ENCODE measurements at places on chromosomes 2 and 18. TPM values are rescaled to one million over a fixed set of nuclear protein-coding genes. Genes with fewer than 3 reads are reported as not detected.

DNA sequence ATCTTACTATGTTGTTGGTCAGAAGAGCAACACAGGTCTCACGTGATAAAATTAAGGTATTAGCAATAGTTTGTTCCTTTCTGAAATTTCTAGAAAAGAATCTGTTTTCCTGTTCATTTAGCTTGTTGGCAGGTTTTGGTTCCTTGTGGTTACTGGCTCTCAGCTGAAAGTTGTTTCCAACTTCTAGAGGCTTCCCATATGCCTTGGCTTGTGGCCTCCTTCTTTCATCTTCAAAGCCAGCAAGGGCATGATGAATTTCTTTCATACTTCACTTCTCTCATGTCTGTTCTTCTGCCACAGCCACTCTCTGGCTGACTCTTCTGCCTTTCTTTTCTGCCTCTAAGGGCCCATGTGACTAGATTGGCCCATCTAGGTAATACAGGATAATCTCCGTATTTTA, 193.7 kb downstream of the TRIB2 start:
- no peak for DNase-seq
- no peak overlapping the region for H3K27ac ChIP-seq
- no peaks in the 10 kb centered on the region for H3K27me3 ChIP-seq
- no peak overlapping the region for H3K4me3 ChIP-seq
- no peaks in the 10 kb centered on the region for H3K36me3 ChIP-seq
- H3K4me1 ChIP-seq = no peaks in the 10 kb centered on the region

DNA sequence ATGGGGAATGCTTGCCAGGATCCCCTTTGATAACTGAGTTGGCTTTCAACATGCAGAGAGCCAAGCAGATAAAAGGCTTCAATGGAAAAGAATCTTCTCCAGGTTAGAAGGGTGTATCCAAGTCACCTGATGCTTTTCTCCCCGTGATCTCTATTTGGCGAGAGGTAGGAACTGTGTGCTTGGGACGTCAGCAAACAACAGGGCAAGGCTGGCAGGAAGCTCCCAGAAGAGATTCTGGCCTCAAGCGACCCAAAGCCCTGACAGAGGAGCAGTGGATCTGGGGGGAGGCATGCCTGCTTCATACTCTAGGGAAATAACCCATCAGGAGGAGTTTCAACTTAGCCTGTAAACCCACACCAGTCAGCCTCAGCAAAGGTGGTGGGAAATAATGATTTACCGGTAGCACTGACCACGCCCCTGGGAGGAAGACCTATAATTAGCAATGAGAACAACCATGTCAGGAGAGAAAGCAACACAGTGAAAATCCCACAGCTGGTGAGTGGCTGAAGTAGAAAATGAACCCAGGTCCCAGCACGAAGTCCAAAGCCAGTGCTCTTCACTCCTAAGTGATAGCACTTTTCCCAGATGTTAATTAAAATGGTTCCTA, 76.3 kb upstream of the SEC11C start:
- no peaks in the 10 kb centered on the region for H3K36me3 ChIP-seq
- no peak overlapping the region for H3K4me3 ChIP-seq
- H3K27ac ChIP-seq = no peak overlapping the region
- H3K4me1 ChIP-seq = no peaks in the 10 kb centered on the region
- no peak for DNase-seq

- H3K4me3 ChIP-seq = no peak overlapping the region
- no peak for DNase-seq
- peaks cover 100% of the 10 kb centered on the region for H3K27me3 ChIP-seq
- H3K36me3 ChIP-seq = no peaks in the 10 kb centered on the region
Observed at GRCh38 chr2:161427664-161428587, 11.8 kb downstream of the TBR1 start.

DNA sequence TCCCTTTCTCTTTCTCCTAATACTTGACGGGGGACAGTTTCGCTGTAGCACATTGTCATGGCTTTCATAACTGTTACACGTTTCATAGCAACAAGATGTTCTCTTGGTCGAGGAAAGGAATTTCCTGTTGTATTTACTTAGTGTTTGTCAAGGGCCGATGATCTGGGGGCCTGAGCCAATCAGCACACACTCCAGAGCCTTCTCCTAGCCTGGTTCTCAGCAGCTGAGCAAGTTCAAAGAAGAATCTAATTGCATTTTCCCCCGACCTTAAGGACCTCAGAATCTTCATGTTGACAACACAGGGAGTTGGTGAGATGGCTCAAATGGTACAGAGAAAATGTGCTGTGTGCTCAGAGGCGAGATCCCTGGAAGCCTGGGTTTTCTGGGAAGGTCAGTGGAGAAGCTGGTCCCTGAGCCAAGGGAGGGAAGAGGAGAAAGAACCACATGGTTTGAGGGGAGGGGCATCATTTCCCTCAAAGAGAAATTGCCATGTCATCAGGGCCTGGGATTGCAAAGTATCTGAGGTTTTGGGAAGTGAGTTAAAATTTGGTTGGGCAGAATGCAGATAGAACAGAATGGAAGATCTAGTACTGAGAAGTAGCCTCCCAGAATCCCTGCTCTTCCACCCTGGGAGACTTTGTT, 76.9 kb upstream of the AGAP1 start:
- no peaks in the 10 kb centered on the region for H3K27me3 ChIP-seq
- no peaks in the 10 kb centered on the region for H3K36me3 ChIP-seq
- no peak overlapping the region for H3K4me3 ChIP-seq
- no peaks in the 10 kb centered on the region for H3K4me1 ChIP-seq
- peak overlapping the region; percentile 24 for H3K27ac ChIP-seq
- peak; percentile 71 for DNase-seq

DNA sequence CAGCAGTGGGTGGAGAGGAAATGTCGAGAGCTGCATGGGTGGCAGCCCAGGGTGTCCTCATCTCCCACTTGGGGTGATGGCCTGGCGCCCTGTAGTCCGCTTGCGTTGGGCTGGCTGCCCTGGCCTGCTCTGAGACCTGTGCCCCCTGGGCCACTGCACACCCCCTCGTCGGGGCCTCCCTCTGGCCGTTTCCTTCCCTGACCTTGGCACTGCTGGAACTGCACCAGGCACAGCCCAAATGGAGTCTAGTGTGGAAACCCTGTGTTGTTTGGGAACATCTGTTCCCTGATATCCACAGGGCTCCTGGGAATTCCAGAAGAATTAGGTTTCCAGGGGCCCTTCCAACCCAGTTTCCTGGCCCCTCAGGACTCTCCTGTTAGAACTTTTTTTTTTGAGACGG, 13.9 kb downstream of the EFHD1 start:
- no peak overlapping the region for H3K27ac ChIP-seq
- H3K4me3 ChIP-seq = no peak overlapping the region
- DNase-seq = no peak
- H3K36me3 ChIP-seq = no peaks in the 10 kb centered on the region

- DNase-seq = no peak
- no peaks in the 10 kb centered on the region for H3K36me3 ChIP-seq
- no peaks in the 10 kb centered on the region for H3K4me1 ChIP-seq
Observed at GRCh38 chr2:70399046-70399445, 97.2 kb upstream of the FAM136A start.

- H3K4me1 ChIP-seq = peaks cover 82% of the 10 kb centered on the region
- no peak overlapping the region for H3K4me3 ChIP-seq
- no peaks in the 10 kb centered on the region for H3K36me3 ChIP-seq
- no peaks in the 10 kb centered on the region for H3K27me3 ChIP-seq
Observed at GRCh38 chr2:46304635-46305034, 7.4 kb downstream of the EPAS1 start.

GRCh38 chr2:167817908-167818307, 429.5 kb downstream of the STK39 start:
- DNase-seq = no peak
- no peaks in the 10 kb centered on the region for H3K27me3 ChIP-seq
- no peak overlapping the region for H3K27ac ChIP-seq
- no peaks in the 10 kb centered on the region for H3K36me3 ChIP-seq
- H3K4me1 ChIP-seq = no peaks in the 10 kb centered on the region

DNA sequence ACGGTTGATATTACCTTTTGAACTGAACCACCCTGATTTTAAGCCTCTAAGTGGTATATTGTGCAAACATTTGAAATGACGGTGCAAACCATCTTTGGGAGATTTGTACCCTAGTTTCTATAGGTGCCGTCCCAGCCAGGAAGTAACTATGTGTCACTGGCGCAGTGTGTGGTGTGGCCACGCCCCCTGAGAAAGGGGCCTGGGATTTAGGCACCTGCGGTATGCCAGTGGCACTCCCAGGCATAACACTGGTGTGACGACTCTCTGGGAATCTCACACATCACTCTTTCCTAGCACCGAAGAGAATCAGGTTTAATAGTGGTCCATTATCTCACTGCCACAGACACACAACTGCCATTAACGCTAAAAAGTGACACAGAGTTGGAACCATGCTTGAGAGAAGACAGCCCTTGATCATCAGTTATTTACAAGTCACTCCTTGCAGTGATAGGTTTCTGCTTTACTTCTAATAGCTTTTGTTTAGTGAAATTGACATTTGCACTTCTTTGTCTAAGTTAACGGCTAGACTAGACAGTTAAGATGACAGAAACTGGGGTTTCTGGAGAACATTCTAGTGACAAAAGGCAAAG, 11.1 kb downstream of the AQP4 start:
- no peaks in the 10 kb centered on the region for H3K4me1 ChIP-seq
- no peaks in the 10 kb centered on the region for H3K27me3 ChIP-seq
- no peaks in the 10 kb centered on the region for H3K36me3 ChIP-seq
- DNase-seq = no peak
- H3K4me3 ChIP-seq = no peak overlapping the region

DNA sequence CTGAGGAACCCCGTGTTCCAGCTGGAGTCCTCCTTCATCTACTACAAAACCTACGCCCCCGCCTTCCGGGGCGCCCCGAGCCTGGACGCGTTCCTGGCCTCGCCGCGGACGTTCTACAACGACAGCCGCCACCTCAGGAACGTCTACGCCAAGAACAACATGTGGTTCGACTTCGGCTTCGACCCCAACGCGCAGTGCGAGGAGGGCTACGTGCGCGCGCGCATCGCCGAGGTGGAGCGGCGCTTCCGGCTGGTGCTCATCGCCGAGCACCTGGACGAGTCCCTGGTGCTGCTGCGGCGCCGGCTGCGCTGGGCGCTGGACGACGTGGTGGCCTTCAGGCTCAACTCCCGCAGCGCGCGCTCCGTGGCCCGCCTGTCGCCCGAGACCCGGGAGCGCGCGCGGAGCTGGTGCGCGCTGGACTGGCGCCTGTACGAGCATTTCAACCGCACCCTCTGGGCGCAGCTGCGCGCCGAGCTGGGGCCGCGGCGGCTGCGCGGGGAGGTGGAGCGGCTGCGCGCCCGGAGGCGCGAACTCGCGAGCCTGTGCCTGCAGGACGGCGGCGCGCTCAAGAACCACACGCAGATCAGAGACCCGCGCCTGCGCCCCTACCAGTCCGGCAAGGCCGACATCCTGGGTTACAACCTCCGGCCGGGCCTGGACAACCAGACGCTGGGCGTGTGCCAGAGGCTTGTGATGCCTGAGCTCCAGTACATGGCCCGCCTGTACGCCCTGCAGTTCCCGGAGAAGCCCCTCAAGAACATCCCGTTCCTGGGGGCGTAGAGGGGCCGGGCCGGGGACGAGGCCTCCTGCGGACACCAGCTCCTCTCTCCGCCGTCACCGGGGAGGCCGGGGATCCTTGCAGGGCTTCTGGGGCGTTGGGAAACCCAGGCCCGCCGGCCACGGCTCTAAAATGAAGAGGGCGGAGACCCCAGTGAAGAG, 5.3 kb upstream of the NEU4 start:
- H3K4me3 ChIP-seq = peak overlapping the region; percentile 13
- H3K27me3 ChIP-seq = peaks cover 16% of the 10 kb centered on the region
- DNase-seq = peak; percentile 54
- peaks cover 16% of the 10 kb centered on the region for H3K4me1 ChIP-seq

GRCh38 chr2:232524771-232525170, 1.2 kb upstream of the CHRND start:
- peaks cover 45% of the 10 kb centered on the region for H3K27me3 ChIP-seq
- no peaks in the 10 kb centered on the region for H3K36me3 ChIP-seq
- DNase-seq = no peak

DNA sequence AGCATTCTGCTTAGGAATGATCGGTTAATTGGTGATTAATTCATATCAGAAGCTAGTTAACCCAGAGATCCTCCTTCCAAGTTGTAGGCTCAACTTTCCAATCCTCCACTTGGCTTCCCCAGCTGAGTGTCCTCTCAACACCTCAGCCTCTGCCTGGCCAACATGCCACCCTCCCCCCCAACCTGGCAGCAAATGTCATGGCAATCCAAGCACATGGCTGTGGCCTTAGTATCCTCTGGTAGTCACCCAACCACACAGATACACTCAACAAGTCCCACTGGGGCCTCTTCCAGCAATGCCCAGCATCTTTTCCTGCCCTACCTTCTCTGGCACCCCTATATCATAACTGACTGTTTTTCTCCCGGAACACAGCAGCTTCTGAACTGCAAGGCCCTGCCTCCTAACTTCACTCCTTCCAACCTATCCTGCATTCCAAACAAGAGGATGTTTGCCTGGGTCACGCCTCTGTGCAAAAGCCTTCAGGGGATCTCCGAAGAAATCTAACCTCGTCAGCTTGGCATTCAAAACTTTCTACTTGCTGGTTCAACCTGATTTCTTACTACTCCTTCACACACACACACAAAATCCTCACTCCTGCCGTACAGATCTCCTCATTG, 195.0 kb downstream of the CYP26B1 start:
- no peak overlapping the region for H3K27ac ChIP-seq
- no peaks in the 10 kb centered on the region for H3K36me3 ChIP-seq
- no peak for DNase-seq
- H3K27me3 ChIP-seq = no peaks in the 10 kb centered on the region
- no peaks in the 10 kb centered on the region for H3K4me1 ChIP-seq

- H3K36me3 ChIP-seq = no peaks in the 10 kb centered on the region
- H3K27ac ChIP-seq = no peak overlapping the region
- no peak for DNase-seq
- H3K4me3 ChIP-seq = no peak overlapping the region
- peaks cover 11% of the 10 kb centered on the region for H3K4me1 ChIP-seq
- peaks cover 65% of the 10 kb centered on the region for H3K27me3 ChIP-seq
Observed at GRCh38 chr2:23381084-23381483, 3.9 kb upstream of the KLHL29 start.

DNA sequence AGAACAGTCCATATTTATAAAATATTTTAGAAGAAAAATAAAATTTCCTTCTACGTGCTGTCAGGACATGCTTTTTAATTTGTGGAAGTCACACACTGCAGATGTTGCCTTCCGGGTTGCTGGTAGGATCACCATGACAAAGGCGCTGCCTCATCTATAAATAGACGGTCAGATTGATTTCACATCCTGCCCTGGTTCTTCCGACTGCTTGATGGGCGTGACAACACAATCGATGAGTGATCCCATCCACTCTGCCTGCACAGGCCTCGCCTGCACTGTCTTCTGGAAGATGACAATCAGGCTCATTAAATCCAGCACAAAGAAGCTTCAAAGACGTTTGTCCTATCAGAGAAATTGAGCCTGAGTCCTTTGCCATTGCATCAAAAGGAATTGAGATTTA, 318.9 kb upstream of the TRIB2 start:
- H3K36me3 ChIP-seq = no peaks in the 10 kb centered on the region
- no peak overlapping the region for H3K27ac ChIP-seq
- H3K27me3 ChIP-seq = no peaks in the 10 kb centered on the region
- H3K4me1 ChIP-seq = no peaks in the 10 kb centered on the region
- DNase-seq = no peak

Gene GFPT1
- 95.7 TPM for total RNA-seq

Gene UGT1A4
- not detected for total RNA-seq

Gene VIT
- 1.1 TPM for total RNA-seq

Gene MDH1B
- 2.5 TPM for total RNA-seq

Gene ANKRD62
- not detected for total RNA-seq

Gene PTPN18
- total RNA-seq = 66.7 TPM
